ENCODE measurements at places on chromosomes 2 and 18. TPM values are rescaled to one million over a fixed set of nuclear protein-coding genes. Genes with fewer than 3 reads are reported as not detected.

GRCh38 chr2:209331291-209331844 lies 92.5 kb upstream of the MAP2 start:
- no peak for DNase-seq

GRCh38 chr2:158923180-158923594 lies 45.3 kb upstream of the TANC1 start:
- DNase-seq, result no peak

DNA sequence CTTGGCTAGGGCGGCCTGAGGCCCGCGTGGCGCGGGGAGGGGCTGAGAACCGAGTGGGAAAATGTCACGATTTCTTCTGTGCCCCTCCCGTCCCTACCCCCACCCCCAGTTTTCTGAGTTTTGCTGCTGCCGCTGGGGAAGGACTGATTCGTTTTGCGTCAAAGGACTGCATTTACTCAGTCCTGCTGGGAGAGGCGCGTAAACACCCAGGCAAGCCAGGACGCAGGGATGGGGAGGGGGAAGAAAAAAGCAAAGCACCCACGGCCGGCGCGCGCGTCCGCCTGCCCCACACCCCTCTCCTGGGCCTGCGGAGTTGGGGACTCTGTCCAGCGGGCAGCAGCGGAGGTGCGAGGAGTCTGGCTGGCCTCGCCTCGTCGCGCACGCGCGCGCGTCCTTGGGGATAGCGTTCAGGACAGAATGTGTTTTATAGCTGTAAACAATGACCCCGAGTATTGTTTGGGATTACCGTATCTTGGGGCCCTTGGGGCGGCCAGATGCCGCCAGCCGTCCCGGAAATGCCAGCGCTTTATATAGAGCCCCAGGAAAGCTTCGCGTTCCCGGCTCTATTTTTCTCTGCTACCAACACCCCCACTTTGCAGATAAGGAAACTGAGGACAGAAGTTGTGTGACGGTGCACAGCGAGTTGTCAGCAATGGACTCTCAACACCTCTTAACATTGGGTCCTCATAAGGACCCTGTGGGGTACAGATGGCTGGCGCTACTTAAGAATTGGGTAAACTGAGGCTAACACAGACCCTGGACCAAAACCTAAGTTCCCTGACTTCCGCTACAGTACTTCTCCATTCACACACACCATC lies 1.7 kb upstream of the FOSL2 start:
- peak; percentile 66 for DNase-seq

- DNase-seq, result no peak
Observed at GRCh38 chr2:104164721-104165252, 689.1 kb upstream of the POU3F3 start.

GRCh38 chr2:10238396-10238795 lies 64.3 kb upstream of the HPCAL1 start:
- no peak for DNase-seq

GRCh38 chr2:69932596-69932922 lies 17.6 kb downstream of the MXD1 start:
- no peak for DNase-seq

- DNase-seq, result no peak
Observed at GRCh38 chr18:28124131-28125029, 52.5 kb downstream of the CDH2 start.

- DNase-seq, result peak; percentile 4
Observed at GRCh38 chr2:231123362-231123898, 1.4 kb downstream of the HTR2B start.

DNA sequence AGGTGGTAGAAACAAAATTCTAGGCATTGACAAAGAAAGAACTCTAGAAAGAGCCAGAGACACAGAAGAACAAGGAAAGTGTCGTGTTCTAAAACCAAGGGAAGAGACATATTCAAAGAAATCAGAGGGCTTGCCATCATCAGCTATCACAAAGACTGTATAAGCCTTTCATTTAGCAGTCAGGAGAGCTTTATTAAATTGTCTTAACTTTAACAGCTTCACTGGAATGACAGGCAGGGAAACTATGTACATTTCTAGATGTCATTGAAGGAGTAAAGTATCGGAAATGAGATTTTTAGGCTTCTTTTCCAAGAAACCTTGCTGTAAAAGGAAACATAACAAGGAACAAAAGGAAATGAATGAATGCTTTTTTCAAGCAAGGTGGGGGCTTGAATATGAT lies 15.8 kb downstream of the KYNU start:
- no peak for DNase-seq

GRCh38 chr2:68774569-68775271 lies 40.1 kb downstream of the ARHGAP25 start:
- DNase-seq, result peak; percentile 51

GRCh38 chr2:31051258-31052140 lies 86.7 kb downstream of the GALNT14 start:
- no peak for DNase-seq

DNA sequence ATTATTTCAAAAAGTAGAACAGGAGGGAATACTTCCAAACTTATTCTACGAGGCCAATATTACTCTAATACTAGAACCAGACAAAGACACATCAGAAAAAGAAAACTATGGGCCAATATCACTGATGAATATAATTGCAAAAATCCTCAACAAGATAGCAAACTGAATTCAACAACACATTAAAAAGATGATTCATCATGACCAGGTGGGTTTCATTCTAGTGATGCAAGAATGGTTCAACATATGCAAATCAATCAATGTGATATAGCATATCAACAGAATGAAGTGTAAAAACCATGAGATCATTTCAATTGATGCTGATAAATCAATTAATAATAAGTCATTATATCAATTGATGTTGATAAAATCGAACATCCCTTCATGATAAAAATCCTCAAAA lies 22.4 kb upstream of the EML6 start:
- DNase-seq, result no peak

- DNase-seq, result no peak
Observed at GRCh38 chr2:236344446-236344845, 80.2 kb upstream of the ASB18 start.

- DNase-seq, result peak; percentile 66
Observed at GRCh38 chr2:237614151-237614720, 13.2 kb upstream of the LRRFIP1 start.

DNA sequence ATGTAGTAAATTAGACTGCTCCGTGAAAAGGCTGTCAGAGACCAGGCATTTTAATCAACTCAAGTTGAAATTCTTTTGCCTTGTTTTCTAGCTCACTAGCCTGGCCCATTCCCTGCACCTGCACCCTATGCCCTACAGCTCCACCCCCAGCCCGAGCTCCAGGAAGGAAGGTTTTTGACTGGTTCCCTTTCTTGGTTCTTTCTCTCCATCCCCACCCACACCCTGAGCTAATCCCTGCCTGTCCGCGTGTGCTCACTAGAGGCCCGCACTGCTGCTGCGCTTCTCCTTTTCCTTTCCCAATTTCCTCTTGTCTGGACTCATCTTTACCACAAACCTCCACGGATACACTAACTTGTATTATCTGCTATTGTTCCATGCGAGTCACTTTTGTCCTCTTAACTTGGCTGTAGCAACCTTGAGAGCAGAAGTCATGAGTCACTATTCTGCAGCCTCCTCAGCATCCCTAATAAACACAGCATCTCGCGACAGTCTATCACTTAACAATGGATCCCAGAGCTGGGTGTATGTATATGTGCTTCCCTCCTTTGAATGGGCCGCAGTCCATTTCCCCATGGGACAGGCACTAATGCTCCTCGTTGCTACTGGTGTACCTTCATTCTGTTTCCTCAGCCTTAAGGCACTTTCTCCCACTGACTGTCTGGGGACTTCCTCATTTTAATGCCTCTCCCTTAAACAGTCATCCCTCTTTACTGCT lies 36.5 kb downstream of the COLEC12 start:
- DNase-seq, result no peak

DNA sequence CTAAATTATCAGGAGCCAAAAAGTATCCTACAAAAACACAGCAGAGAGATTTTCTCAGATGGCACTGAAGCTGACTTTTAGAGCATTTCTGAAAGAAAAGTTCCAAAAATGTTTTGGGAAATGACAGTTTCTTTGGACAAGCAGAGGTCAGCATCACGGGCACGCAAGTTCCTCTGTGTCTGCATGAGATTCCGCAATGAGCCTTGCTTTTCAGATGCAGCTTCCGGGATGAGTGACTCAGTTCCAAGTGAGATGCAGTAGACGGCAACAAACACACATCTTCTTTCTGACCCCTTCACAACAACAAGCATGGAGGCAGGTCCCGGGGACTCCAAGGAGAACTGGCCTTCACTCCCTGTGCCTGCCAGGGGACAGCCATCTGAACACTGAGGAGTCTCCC lies 76.6 kb downstream of the EIPR1 start:
- no peak for DNase-seq

DNA sequence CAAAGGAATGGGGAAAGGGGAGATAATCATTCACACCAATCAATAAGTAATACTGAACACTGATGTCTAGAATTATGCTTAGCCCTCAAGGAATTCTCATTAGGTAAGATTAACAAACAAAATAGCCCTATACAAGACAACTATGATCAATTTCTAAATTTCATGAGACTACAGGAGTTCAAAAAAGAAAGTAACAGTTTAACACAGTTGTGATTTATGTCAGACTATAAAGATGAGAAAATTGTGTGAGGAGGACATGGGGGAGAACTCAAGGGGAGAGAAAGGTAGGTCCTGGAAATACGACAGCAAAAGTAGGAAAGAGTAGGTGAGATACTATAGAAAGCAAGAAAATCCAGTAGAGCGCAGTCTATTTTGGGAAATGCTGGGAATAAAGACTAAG lies 14.9 kb downstream of the ROCK1 start:
- DNase-seq, result no peak

DNA sequence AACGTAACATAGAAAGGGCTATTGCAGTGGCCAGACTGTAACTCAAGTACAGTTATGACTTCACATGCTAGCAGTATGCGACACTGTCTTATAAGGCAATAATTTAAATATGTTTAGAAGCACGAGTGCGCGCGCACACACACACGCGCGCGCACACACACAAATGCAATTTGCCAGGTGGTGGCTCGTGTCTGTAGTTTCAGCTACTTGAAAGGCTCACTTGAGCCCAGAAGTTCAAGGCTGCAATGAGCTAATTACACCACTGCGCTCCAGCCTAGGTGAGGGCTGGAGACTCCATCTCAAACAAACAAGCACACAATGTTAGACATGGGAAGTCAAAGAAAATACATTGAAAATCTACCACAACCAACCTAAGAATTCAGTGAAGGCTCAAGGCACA lies 103.7 kb downstream of the USP34 start:
- no peak for DNase-seq

GRCh38 chr2:219946529-219946928 lies 319.1 kb downstream of the SLC4A3 start:
- no peak for DNase-seq

DNA sequence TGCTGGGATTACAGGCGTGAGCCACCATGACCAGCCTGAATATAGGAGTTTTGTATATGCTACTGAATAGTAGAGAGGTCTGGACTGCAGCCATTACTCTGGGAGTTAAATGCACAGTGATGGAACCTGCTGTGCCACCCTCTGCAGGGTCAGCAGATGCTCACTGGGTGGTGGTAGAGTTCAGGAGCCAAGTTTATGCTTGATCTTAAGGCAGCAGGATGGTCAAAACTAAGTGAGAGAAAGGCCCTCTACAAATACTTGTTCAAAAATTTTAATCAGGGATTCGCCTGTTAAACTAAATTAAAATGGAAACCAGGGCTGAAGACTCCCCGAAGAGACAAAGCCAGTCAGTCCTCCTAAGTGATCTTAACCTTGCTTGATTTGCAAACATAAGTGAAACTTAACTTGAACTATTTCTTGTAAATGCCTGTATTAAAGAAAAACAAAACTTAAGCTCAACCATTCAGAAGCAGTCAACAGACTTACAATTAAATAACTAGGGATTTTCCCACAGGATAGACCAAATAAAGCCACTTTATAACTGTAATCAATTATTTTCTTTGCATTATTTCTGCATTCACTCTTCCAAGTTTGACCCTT lies 4.2 kb upstream of the WDFY1 start:
- no peak for DNase-seq

- no peak for DNase-seq
Observed at GRCh38 chr18:28963481-28963880, 786.6 kb upstream of the CDH2 start.

- no peak for DNase-seq
Observed at GRCh38 chr2:157466764-157467163, 22.9 kb upstream of the CYTIP start.

DNA sequence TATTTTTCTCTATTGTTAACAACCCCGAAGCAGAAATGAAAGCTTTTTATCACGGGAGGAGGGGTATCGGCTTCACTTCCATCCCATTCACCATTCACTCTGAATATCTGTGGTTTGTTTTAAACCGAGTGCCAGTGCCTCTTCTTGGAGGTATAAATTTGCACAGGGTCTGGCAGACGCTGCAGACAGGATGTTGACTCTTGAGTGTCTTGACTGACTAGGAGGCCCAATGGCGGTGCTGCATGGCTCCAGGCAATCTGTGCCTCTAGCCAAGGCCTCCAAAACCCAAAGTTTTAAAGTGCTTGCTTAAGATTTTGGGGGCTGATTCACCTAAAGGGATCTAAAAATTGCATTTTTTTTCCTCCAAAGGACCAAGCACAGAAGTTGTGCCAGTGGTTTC lies 183.8 kb downstream of the LTBP1 start:
- DNase-seq, result no peak

GRCh38 chr2:95260028-95261023 lies 13.9 kb upstream of the PROM2 start:
- no peak for DNase-seq

GRCh38 chr2:165757906-165758675 lies 36.0 kb downstream of the GALNT3 start:
- DNase-seq, result no peak

DNA sequence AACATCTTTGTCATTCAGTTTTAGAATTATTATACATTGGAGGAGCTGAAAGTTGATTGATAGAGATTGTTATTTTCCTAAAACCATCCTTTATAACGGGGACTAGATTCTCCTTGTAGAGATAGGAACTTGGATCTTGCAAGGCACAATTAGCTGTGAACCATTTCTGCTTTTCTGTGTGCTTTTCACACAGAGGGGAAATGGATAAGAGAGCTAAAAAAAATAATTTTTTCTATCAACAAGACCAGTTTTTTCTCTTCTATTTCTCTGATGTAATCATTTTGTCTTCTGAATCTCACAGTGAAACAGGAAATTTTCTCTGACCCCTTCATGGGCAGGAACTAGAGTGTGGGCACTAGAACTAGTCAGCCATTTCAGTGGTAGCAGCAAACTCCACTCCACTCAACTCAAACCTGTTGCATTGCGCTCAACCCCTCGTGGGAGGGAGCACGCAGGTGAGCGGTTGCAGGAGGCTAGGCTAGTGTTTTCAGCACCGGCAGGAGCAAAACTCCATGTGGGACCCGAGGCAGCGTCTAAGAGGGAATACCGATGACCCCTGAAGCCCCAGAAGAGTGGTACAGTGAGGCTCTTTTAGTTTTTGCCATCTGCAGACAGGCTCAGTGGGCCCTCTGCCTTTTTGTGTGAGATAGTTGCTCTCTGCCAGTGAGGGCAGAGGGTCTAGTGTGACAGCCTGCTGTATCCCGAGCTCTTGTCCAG lies 24.0 kb upstream of the SLC39A10 start:
- no peak for DNase-seq

GRCh38 chr2:41483982-41484857 lies 563.6 kb upstream of the PKDCC start:
- no peak for DNase-seq

Gene ATP6V1B1
- not detected for total RNA-seq

Gene FER1L5
- total RNA-seq, result not detected

Gene KCNF1
- 0.04 TPM for total RNA-seq

Gene CLEC4F
- total RNA-seq, result not detected

Gene LRRTM1
- not detected for total RNA-seq

Gene PLGLB2
- 0.13 TPM for total RNA-seq

Gene MEP1B
- total RNA-seq, result not detected

Gene GLB1L
- 5.9 TPM for total RNA-seq

Gene SPIRE1
- total RNA-seq, result 36.6 TPM

Gene IMPA2
- 10.2 TPM for total RNA-seq

Gene TMEM247
- total RNA-seq, result not detected

Gene GCG
- total RNA-seq, result not detected

Gene CROCC2
- not detected for total RNA-seq

Gene FSHR
- total RNA-seq, result not detected
